Lower leg skin (tissue), 4 donors: ENCODE measurements at places on chromosomes 13 and 19. TPM values are rescaled to one million over a fixed set of nuclear protein-coding genes. Genes with fewer than 3 reads are reported as not detected.

Gene TNNT1
- total RNA-seq = 24.0 TPM

Gene SIAH3
- 0.02 TPM for total RNA-seq

Gene DAND5
- total RNA-seq = not detected

Gene ZNF546
- total RNA-seq = 4.8 TPM

Gene HOOK2
- total RNA-seq = 65.5 TPM
